Kidney (tissue), 22 donors: ENCODE measurements at places on chromosomes 2 and 18.

DNA sequence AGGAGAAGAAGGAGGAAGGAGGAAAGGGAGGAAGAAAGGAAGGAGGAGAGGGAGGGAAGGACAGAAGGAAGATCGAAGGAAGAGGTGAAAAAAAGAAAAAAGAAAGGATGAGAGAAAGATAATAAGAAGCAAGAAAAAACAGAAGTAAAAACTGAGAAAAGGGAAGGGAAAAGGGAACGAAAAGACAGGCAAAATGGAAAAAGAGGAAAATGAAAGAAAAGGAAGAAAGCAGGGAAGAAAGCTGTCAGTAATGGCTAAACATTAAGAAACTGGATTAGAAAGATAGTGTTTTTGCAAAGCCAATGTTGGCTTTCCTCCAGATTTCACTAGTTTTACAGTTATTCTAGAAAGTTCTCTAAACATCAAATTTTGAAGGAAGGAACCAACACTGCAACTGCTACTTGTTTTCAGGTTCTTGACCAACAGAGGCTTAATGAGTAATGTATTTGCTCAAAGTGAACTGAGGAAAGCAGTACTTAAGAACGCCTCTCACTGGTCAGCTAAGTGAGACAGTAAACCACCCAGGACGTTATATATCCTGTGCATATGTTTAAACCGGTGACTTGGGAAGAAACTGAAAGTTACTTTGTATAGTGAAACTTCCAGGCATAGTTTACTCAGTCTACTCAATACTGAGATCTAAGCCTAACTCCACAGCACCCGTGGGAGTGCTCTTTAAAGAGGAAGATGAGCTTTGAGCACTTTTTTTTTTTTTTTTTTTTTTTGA lies 286.2 kb upstream of the TRIB2 start:
- no peak for DNase-seq

- DNase-seq, result no peak
These were observed 196.9 kb downstream of the MYCN start for GRCh38 chr2:16137080-16137755.

- DNase-seq, result no peak
These were observed 2.3 kb downstream of the EMX1 start for GRCh38 chr2:72919414-72920317.

- DNase-seq, result no peak
These were observed 91.8 kb downstream of the ACVR1 start for GRCh38 chr2:157784169-157784822.
